GM23248 (cell line): ENCODE measurements at places on chromosomes 6 and 20. TPM values are rescaled to one million over a fixed set of nuclear protein-coding genes. Genes with fewer than 3 reads are reported as not detected.

DNA sequence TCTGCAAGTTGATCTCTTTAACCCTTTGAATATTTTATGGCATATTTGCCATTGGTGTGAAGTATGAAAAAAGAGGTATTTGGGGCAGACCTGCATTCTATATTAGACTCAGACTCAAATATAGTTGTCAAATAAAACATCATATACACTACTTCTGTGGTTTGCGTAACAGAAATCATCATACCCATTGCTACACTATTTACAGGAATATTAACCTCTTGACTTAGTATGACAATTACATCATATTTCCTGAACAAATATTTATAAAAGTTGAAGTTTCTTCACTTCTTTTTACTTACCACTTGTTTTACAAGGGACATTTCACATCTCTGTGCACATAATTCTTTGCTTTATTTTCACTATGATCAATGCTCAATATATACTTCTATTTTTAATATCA lies 206.0 kb downstream of the HAO1 start:
- DNase-seq = no peak

DNA sequence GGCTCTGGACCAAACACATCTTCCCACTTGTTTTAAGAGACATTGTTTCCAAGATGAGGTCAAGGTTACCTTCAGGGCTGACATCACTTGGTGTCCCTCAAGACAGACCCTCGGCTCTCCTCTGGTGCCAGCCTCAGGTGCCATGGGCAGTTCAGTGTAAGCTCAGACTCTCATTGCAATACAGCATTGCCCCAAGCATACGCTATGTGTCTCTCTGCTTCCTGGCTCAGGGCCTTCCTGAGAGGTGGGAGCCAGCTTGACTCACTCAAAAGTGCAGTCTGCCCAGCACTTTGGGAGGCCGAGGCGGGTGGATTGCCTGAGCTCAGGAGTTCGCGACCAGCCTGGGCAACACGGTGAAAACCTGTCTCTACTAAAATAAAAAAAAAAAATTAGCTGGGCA lies 51.7 kb downstream of the SLC24A3 start:
- no peak for DNase-seq

GRCh38 chr6:82441047-82441855 lies 77.6 kb downstream of the TPBG start:
- DNase-seq = no peak

GRCh38 chr6:96104910-96105309 lies 89.1 kb downstream of the FUT9 start:
- no peak for DNase-seq

DNA sequence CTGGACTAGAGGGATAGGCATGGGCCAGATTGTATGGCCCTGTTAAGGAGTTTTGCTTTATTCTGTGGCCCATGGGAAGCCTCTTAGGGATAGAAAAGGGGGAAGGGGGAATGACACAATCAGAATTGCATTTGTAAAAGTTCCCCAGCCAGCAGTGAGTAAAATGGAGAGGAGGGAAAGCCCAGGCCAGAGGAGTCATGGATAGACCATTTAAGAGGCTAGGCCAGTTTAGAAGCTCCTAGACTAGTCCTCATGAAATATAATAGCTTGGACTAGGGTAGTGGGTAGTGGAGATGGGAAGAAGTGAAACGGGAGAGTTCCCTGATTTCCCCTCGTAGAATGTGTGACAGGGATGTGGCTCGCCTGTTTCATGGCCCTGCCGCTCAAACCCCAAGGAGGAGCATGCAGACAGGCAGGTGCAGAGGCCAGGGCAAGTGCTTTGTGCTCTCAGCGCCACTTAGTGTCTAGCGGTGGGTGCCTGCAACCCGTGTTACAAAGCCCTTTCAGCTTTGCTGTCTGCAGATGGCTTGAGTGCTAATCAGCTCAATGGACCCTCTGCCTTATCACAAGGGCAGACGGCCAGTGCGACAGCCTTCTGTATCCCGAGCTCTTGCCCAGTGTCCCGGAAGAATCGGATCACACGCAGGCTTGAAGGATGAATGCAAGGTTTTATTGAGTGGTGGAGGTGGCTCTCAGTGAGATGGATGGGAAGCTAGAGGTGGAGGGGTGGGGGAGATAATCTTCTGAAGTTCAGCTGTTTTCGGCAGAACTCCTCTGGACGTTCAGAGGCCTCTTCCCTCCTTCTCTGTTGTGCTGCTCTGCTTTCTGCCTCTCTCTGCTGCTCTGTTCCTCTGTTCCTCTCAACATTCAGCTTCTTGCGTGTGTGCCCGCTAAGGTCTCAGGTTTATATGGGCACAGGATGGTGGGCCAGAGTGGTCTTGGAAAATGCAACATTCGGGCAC lies 141.1 kb downstream of the CEP57L1 start:
- no peak for DNase-seq

DNA sequence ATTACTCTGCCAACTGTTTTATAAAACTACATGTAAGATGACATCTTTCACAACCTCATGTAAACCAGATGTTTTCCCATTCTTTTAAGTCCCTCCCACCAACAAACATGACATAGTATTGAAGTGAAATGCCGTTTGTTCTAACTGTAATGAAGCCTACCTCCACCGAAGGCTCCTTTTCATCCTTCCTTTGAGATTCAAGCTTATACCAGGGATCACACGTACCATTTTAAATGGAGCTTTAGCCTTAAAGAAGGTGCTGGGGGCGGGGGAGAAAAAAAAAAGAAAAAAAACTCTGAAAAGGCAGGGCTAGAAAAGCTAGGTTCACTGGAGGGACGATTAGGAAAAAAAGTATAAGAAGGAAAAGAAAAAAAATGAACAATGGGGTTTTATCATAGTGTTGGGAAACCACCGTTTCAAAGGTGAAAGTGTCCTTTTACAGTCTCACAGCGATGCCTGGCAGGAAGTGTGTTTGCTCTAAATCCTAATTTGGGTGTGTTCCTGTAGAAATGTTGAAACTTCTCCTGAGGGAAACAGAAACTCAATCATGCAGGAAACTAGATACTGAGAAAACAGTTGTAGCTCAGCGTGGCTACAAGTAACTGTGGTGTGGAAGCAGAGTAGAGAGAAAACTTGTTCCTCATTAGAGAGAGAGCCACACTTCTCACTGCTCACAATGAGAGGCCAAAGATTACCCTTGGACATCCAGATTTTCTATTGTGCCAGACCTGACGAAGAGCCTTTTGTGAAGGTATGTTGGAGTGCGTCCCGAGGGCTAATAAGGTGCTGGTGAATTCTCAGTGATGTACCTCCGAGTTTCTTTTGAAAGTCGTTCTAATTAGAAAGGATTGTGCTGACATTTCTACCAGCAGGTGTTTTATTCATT lies 37.6 kb upstream of the HINT3 start:
- peak; percentile 82 for DNase-seq

GRCh38 chr6:105364243-105364642 lies 38.6 kb downstream of the PREP start:
- no peak for DNase-seq

GRCh38 chr20:14918976-14919375 lies 581.6 kb upstream of the FLRT3 start:
- no peak for DNase-seq

DNA sequence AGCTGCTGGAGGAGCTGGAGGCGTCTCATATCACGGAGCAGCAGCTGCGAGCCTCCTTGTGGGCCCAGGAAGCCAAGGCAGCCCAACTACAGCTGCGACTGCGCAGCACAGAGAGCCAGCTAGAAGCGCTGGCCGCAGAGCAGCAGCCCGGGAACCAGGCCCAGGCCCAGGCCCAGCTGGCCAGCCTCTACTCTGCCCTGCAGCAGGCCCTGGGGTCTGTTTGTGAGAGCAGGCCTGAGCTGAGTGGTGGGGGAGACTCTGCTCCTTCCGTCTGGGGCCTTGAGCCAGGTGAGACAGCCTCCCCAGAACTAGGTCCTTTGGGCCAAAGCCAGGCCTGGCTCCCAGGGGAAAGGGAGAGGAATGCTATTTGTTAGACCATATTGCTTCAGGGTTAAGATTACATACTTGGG lies 31.7 kb downstream of the C20orf173 start:
- DNase-seq = no peak

SPDEF gene
- total RNA-seq = not detected in 2 replicates

TREM2 gene
- not detected in 2 replicates for total RNA-seq

MCCD1 gene
- not detected in 2 replicates for total RNA-seq

GLP1R gene
- not detected in 2 replicates for total RNA-seq

OPN5 gene
- not detected in 2 replicates for total RNA-seq

TPX2 gene
- total RNA-seq = 35.5 and 39.6 TPM in 2 replicates
